Stomach (tissue), 19 donors: ENCODE measurements at places on chromosomes 13 and 19. TPM values are rescaled to one million over a fixed set of nuclear protein-coding genes. Genes with fewer than 3 reads are reported as not detected.
A peak's percentile ranks its signal among the peaks of the same experiment; 100 is the strongest.

Gene HSH2D
- total RNA-seq: 6.2 TPM

- no peak for DNase-seq
- H3K27ac ChIP-seq: no peak overlapping the region
- no peaks in the 10 kb centered on the region for H3K27me3 ChIP-seq
- H3K36me3 ChIP-seq: no peaks in the 10 kb centered on the region
- H3K4me3 ChIP-seq: no peak overlapping the region
Observed at GRCh38 chr13:109615721-109616420, 170.5 kb downstream of the IRS2 start.

DNA sequence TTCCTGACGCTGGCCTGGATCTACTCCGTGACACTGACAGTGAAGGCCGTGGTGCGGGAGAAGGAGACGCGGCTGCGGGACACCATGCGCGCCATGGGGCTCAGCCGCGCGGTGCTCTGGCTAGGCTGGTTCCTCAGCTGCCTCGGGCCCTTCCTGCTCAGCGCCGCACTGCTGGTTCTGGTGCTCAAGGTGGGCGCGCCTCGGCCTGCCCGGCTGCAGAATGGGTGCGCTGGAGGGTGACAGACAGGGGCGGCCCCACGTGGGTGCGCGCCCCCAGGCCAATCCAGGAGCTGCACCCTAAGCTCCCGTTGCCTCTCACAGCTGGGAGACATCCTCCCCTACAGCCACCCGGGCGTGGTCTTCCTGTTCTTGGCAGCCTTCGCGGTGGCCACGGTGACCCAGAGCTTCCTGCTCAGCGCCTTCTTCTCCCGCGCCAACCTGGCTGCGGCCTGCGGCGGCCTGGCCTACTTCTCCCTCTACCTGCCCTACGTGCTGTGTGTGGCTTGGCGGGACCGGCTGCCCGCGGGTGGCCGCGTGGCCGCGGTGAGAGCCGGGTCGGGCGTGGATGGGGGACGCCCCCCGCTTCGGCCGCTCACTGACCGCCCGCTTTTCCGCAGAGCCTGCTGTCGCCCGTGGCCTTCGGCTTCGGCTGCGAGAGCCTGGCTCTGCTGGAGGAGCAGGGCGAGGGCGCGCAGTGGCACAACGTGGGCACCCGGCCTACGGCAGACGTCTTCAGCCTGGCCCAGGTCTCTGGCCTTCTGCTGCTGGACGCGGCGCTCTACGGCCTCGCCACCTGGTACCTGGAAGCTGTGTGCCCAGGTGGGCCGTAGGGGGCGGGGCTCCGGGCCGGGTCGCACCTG lies 7.2 kb downstream of the ABCA7 start:
- H3K27ac ChIP-seq: no peak overlapping the region
- DNase-seq: no peak
- peaks cover 8% of the 10 kb centered on the region for H3K27me3 ChIP-seq
- no peaks in the 10 kb centered on the region for H3K36me3 ChIP-seq

DNA sequence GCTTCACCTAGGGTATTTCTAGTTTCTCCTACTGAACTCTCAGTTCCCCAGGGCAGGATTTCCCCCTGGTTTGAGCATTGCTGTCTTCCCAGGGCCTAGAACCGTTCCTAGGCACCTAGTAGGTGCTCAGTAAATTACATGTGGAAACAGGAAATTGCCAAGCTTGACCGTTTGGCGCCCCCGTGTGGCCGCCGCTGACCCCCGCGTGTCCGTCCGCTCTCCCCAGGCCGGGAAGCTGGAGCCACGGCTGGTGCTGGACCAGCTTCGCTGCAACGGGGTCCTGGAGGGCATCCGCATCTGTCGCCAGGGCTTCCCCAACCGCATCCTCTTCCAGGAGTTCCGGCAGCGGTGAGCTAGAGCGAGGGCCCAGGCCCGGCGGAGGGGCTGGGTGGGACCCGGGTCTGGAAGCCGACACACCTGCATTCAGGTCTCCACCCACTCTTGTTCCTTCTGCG lies 55.5 kb downstream of the MYH14 start:
- H3K27ac ChIP-seq: no peak overlapping the region
- DNase-seq: peak; percentile 31
- peaks cover 69% of the 10 kb centered on the region for H3K36me3 ChIP-seq
- H3K4me3 ChIP-seq: no peak overlapping the region

DNA sequence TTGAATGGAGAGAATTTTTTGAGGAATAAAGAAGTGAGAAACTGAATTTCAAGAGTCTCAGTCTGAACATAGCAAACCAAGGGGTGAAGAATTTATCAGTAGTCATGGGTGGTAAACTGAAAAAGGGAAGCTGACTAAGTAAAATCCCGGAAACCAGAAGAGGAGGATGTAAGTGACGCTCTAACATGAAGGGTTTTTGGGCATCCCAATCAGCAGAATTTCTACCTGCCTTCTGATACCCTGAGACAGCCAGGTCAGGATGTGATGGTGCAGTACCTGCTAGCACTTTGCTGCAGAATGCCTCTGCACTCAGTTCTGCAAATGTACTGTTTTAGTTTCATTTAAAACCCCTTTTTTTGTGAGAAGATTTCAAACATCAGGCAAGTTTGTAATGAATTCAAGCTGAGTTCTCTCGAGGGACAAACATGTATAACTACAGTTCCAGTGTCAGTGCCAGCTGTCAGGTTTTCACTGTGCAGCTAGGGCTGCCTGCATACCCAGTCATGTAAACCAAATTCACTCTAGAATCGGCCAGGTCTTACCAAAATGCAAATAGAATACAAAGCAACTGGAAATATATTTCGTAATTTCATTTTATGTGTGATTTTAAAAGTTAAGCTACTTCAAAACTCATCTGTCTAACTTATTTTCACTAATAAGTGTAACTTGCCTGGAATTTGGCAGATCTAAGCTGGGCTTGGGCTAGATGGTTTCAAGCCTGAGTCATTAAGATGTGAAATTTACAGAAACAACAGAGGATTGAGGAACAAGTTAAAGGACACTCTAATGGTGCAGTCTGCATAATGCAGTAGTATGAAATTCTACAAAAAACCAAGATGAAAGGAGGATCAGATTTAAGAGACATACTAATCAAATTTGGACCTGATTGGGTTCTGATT lies 13.8 kb downstream of the METTL21C start:
- no peak for DNase-seq
- no peaks in the 10 kb centered on the region for H3K4me1 ChIP-seq
- H3K36me3 ChIP-seq: peaks cover 42% of the 10 kb centered on the region
- no peaks in the 10 kb centered on the region for H3K27me3 ChIP-seq

- H3K27ac ChIP-seq: no peak overlapping the region
- H3K36me3 ChIP-seq: no peaks in the 10 kb centered on the region
- H3K4me1 ChIP-seq: no peaks in the 10 kb centered on the region
Observed at GRCh38 chr13:55615081-55615480, 1525.6 kb upstream of the PRR20A start.

GRCh38 chr13:30196025-30196424 lies 111.3 kb downstream of the KATNAL1 start:
- H3K4me3 ChIP-seq: no peak overlapping the region
- H3K4me1 ChIP-seq: no peaks in the 10 kb centered on the region
- H3K27me3 ChIP-seq: no peaks in the 10 kb centered on the region
- no peak for DNase-seq
